ENCODE measurements at places on chromosomes 5 and 9.

DNA sequence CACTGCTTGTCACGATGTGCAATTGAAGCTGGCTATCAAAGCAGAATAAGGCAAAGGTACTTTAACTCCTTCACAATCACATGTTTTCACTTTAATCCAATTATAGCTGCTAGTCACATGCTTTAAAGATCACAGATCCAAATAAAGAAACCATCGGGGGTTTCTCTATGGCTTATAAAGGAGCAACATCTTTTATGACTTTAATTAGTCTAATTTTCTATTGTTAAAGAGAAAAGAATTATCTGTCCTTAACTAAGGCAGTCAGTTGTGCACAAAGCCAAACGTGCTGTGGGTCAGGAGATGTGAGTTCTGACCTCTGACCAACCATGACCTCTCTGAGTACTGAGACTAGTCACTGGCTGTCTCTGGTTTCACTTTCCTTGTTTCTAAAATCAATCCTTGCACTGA lies 561.1 kb downstream of the RAB3C start:
- DNase-seq: no peak

DNA sequence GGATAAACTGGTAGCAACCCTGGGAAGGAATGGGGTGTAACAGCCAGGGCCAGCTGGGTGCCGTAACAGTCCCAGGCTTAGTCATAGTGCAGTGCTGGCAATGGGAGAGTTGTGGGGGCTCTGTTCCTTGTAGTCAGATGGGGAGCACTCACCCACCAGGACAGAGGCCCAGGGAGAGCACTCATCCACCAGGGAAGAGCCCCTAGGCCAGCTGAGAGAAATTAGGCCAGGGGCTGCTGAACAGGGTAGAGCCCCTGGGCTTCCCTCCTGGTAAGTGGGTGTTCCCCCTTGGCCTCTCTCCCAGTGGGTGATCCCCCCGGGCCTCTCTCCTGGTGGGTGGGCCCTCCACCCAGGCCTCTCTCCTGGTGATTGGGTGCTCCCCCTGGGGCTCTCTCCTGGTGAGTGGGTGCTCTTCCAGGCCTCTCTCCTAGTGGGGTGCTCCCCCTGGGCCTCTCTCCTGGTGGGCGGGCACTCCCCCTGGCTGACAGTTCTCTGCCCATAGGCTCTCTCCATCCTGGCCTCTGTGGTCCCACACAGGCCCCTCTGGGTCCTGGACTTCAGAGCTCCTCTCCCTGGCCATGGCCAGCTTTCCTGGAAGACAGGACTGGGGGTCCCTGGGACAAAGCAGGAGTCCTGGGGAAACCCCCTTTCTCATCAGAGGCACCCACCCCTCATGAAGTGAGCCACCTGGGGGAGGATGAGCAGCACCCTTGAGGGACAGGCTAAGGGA lies 13.4 kb downstream of the FGD3 start:
- no peak for DNase-seq

- no peak for DNase-seq
Observed at GRCh38 chr9:16612627-16613026, 257.8 kb downstream of the BNC2 start.

- no peak for DNase-seq
Observed at GRCh38 chr9:90137801-90138200, 504.8 kb downstream of the DIRAS2 start.

DNA sequence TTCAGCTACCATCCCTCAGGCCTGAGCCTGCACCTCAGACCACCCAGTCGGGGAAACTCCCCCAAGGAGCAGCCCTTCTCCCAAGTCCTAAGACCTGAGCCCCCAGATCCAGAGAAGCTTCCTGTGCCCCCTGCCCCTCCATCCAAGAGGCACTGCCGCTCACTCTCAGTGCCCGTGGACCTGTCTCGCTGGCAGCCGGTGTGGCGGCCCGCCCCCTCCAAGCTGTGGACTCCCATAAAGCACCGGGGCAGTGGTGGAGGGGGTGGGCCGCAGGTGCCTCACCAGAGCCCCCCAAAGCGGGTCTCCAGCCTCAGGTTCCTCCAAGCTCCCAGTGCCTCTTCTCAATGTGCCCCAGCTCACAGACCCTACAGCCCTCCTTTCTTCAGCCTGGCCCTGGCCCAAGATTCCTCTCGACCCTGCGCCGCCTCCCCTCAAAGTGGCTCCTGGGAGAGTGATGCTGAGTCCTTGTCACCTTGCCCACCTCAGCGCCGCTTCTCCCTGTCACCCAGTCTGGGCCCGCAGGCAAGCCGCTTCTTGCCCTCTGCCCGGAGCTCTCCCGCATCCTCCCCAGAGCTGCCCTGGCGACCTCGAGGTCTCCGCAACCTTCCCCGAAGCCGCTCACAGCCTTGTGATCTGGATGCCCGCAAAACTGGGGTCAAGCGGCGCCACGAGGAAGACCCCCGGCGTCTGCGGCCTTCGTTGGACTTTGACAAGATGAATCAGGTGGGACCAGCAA lies 7.0 kb downstream of the FAM53C start:
- DNase-seq: no peak

- DNase-seq: no peak
Observed at GRCh38 chr5:68385936-68386335, 170.4 kb downstream of the PIK3R1 start.
